Renal cortical epithelial cell (primary cell): ENCODE measurements at places on chromosomes 4 and X. TPM values are rescaled to one million over a fixed set of nuclear protein-coding genes. Genes with fewer than 3 reads are reported as not detected.

- peak; percentile 91 for DNase-seq
Measured at GRCh38 chr4:152259866-152260265, 276.0 kb downstream of the FBXW7 start.

GRCh38 chr4:46370531-46370930 is 19.4 kb downstream of the GABRA2 start:
- no peak for DNase-seq

DNA sequence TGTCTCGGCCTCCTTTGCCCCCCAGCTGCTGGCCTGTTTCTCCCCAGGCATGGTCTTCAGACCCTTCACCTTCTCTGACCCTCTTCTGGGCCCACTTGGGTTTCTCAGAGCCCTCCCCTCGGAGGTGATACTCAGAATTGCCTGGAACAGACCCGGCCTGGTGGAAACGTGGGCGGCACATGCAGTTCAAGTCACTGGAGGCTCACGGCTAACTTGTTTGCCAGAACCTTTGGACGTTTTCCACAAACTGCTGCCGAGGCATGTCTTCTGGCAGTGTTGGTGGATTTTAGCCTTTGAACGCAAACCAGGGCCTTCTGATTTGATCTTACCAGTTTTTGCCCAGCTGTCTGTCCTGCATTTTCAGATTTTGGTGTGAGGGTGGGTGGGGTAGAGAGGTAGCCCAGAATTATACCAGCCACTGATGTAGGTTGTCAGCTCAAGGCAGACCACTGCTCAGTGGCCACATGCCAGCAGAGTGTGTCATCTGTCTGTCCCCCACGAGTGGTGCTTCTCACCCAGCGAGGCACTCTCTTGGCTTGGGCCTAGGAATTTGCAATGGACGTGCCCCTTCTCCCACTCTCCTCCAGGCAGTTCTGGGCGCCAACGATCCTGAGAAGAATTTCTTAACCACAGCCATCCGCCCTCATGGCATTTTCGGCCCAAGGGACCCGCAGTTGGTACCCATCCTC is 32.5 kb upstream of the ZNF185 start:
- no peak for DNase-seq

- no peak for DNase-seq
Measured at GRCh38 chrX:124151195-124151594, 181.3 kb upstream of the TEX13D start.

- DNase-seq, result peak; percentile 14
Measured at GRCh38 chr4:55736605-55737183, 82.9 kb upstream of the EXOC1L start.

GRCh38 chrX:19699151-19699550 is 183.8 kb upstream of the MAP3K15 start:
- DNase-seq, result no peak

DNA sequence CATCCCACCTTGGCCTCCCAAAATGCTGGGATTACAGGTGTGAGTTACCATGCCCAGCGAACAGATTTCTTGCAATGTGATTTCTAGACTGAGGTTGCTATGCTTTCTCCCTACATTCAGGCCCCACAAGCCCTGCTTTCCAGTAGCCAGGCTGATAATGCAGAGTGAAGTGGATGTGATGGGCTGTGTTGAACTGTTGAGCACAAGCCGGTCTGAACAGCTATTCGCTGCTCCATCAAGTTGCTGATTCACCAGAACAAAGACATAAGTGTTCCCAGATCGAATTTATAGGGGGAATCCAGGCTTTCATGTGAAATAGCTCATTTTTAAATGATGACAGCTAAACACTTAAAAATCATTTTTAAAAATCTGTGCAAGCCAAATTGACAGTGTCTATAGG is 8.0 kb downstream of the NIPAL1 start:
- DNase-seq, result no peak

DNA sequence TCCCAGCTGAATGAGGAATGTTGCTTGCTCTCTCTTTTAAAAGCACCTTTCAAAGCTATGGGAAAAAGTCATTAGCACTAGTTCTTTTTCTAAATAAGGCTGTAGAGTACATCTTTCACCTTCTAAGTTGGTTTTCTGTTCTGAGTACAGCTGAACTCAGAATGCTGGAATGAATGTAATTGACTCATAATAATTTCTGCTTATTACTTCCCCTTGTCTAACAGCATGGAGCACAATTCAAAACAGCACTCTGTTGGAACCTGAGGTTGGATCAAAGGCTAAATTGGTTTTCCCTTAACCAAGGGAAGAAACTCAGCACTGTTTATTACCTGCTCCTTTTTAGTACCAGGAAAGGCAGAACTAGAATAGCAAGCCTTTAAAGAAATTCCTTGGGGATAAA is 33.5 kb upstream of the CYP2U1 start:
- DNase-seq, result peak; percentile 21

DNA sequence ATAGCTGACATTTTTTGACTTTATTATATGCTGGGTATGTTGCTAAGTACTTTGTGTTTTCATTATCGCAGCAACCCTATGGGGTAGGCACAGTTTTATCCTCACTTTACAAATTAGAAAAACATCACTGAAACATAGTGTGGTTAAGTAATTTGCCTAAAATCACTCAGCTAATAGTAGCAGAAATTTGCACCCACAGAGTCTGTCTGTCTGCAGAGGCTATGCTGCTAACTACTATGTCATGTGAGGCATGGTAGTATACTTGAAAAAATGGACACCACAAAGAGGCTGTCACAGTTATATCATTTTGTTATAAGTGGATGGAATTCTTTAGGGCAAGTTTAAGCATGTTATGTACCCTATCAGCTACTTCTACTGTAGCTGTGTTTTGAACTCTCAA is 69.0 kb downstream of the STAG2 start:
- no peak for DNase-seq

DNA sequence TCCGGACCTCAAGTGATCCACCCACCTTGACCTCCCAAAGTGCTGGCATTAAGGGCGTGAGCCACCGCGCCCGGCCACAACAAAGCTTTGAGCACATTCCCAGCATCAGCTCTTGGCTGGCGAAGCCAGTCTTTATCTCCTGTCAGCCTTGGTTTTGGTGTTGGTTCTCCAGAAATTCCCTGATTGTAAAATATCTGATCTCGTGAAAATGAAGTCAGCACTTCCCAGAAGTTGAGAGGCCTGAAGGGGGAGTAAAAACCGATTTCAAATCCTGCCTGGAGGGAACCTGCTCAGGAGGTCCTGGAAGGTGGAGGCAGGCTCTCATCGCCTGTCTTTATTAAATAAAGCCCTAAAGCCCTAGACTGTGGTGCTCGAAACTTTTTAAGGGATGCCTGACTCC is 33.6 kb downstream of the PTTG2 start:
- DNase-seq, result no peak

CCDC110 gene
- total RNA-seq, result 0.87 and 4.4 TPM in 2 replicates

GLRA3 gene
- total RNA-seq, result not detected in 2 replicates

DUSP21 gene
- total RNA-seq, result not detected in 2 replicates

CENPVL2 gene
- total RNA-seq, result not detected in 2 replicates

CD40LG gene
- total RNA-seq, result not detected in 2 replicates

UGT2B10 gene
- not detected in 2 replicates for total RNA-seq

LSM6 gene
- 22.3 and 27.8 TPM in 2 replicates for total RNA-seq

GAGE12F gene
- not detected in 2 replicates for total RNA-seq

SMARCA1 gene
- total RNA-seq, result 65.8 and 136 TPM in 2 replicates

IDS gene
- 25.4 and 56.8 TPM in 2 replicates for total RNA-seq
